ENCODE measurements at places on chromosomes 13 and 19. TPM values are rescaled to one million over a fixed set of nuclear protein-coding genes. Genes with fewer than 3 reads are reported as not detected.

- no peak for DNase-seq
Measured at GRCh38 chr13:79810669-79811068, 329.7 kb downstream of the NDFIP2 start.

DNA sequence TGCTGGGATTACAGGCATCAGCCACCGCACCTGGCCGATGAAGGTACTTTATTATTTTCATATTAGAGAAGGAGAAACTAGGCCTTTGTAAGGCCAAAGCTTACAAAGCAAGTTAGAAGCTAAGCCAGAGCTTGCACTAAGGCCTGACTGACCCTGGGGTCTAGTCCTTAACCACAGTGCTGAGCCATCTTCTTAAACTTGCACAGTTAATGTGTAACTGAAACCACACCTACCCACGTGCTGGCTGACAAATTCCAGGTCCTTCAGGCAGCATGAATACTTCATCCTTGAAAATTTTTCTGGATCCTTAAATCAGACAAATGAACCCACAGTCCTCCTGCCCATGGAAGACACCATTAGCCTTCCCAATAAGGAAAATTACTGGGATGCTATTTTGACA is 880.6 kb downstream of the UQCRFS1 start:
- DNase-seq, result no peak

DNA sequence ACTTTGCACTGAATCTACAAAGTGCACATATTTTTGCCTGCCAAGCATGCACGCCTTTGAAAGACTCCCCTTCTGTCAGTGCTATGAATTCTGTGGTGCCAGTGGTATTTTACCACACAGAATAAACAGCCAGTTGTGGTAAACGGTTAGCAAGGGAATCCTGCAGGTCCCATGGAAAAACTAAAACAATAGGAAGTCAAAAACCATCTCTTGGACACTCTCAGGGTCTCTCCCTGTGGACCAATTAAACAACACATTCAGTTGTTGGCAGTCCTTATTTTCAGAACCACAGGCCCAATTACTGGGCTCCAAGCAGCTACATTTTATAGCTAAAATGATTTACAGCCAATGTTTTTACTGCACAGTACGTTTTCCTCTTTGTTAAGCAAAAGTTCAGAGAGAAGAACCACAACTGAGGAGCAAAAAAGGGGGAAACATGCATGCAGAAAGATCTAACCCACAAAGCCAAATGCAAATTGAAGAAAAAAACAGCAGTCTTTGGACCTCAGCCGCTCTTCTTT is 116.9 kb downstream of the KCTD12 start:
- DNase-seq, result no peak

The NFIX gene
- 3.6 TPM for total RNA-seq

The MAST1 gene
- total RNA-seq, result 22.6 TPM

GRCh38 chr13:111555268-111555808 is 234.9 kb downstream of the TEX29 start:
- DNase-seq, result no peak

GRCh38 chr19:1171755-1172352 is 2.2 kb downstream of the SBNO2 start:
- no peak for DNase-seq

The FAM216B gene
- total RNA-seq, result not detected

Measured in G401 (cell line).